ENCODE measurements at places on chromosomes 4 and X.

GRCh38 chr4:183402771-183403170 lies 41.7 kb upstream of the CDKN2AIP start:
- no peak for DNase-seq

DNA sequence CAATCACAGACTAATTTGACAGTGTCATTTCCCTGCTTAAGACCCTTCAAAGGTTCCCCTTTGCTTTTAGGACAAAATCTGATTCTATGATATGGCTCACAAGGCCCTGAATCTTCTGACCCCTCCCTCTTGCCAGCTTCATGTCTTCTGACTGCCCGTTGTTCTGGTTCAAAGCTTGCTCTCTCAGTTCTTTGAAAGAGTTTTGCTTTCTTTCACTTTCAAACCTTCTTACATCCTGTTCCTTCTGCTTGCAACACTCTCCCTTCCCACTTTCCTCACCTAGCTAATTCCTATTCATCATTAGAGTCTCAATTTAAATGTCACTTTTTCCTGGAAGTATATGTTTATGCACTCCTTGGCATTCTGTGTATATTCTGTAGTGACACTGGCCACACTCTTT lies 299.2 kb downstream of the IDS start:
- no peak for DNase-seq

- no peak for DNase-seq
These were observed 531 bp downstream of the DGKQ start for GRCh38 chr4:972651-973424.

DNA sequence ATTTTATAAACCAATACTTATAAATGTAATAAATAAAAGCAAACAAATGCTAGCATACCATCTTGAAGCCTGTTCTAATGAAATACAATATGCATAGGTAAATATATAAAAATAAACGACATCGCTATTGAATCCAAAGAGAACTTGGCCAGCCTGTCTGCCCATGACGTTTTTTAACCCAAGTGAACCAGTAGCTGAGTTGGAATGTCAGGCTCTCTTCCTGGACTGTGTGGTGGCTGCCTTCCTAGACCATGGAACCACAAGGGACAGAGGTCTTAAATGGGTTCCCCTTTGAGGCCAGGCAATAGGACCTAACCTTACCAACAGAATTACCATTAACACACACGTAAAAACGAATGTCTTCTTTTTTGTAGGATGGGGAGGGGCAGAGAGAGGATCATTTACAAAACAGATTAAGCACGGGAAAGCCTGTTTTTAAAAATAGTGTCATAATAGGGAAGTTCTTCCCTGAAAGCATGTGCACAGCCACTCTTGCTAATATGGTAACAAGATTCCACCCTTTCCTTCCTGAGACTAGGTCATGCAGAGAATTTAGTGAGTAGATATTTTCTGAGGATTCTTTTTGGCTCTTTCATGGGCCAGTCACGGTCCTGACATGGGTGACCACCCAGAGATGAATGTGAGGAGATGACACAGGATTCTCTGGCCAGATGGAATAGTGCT lies 69.4 kb upstream of the ACSL1 start:
- no peak for DNase-seq

- DNase-seq = no peak
These were observed 1.2 kb downstream of the NEK1 start for GRCh38 chr4:169611157-169611556.

DNA sequence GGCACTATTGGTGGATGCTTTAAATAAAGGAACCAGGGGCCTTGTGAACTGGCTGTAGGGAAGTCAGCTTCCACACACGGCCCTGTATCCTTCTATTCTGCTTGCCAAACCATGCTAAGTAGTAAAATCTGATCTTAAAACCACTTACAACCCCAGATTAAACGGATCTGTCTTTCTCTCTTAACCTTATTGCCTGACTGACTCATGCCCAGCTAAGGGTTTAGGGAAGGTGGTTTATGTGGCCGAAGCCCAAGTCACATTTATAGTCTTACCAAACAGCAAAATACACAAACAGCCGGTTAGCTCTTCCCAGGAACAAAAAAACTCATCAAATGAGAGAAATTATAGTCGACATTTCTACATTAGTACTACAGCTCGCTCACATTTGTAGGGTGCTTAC lies 988.4 kb upstream of the TENM3 start:
- no peak for DNase-seq

GRCh38 chr4:3477750-3478430 lies 14.8 kb downstream of the DOK7 start:
- DNase-seq = no peak
